GM20000 (cell line): ENCODE measurements at places on chromosomes 16 and 17.

- peak; percentile 41 for DNase-seq
Observed at GRCh38 chr16:13923703-13924298, 3.8 kb downstream of the ERCC4 start.

DNA sequence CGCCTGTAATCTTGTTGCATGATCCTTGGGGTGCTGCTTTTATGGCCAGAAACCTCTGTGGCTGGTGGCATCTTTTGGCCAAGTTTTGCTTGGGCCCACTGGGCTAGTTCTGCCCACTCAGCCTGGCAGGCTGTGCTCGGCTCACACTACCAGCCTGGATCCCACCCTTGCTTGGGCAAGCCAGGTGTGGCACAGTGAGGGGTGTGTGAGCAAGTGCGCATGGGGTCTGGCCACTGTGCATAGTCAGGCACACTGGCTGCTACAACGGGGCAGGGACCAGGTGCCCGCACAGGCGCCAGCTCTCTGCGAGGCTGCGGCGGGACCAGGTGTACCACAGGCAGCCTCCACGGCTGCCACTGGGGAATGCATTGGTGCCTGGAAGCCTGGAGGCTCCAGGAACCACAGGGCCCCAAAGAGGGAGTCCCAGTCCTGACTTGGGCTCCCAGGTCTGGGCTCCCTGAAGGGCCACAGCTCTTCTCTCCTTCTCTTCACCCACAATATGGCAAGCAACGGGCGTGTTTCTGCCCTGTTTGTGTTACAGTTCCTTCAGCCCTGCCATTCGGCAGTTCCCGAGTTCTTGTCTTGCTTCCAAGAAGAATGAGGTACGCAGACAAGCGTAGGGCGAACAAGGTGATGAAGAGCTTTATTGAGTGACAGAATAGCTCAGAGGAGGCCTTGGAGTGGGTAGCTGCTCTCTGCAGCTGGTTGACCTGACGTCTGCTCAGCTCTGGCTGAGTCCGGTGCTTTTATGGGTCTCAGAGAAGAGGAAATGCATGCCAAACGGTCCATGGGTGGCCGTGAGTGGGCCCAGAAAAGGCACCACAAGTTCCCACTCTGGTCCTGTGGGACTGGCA lies 26.7 kb upstream of the PRM1 start:
- no peak for DNase-seq

GRCh38 chr16:23668225-23668624 lies 10.5 kb upstream of the PLK1 start:
- no peak for DNase-seq

DNA sequence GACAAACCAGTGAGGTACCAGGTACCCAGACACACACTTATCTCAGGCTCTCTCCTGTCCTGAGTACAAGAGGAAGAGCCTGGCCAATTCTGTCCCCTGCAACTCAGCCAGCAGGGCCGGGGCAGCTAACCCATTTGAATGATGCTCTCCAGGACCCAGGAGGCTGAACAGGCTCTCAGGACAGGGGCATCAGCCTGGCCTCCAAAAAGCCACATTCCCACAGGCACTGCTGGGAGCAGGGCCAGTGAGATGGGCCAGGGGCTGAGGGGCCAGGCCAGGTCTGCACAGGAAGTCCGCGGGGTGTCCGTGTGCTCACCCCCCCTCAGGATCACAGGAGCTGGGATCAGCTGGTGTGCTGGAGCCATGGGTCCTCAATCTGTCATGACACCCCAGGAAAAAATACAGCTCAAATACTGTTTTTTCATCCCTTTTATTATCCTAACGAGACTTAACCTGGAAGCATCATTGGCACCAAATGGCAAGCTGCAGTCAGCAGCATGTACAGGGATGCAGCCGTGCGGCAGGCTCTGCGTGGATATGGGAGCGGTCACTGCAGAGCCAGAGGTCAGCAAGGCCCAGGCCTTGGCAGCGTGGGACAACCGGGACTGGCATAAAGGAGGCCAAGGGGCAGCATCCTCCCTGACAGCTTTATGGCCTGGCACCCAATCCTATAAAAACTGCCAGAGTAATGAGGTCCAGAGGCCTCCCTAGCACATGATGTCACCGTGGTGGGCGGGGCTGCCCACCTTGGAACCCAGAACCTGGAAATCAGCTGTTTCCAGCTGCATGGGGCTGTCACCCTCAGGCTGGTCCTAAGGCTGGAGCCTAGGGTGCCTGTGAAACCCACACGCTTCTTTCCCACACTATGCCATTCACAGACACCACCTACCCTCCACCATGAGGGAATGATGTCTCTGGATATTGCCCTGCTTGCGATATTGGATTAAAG lies 276.7 kb downstream of the C16orf95 start:
- no peak for DNase-seq

DNA sequence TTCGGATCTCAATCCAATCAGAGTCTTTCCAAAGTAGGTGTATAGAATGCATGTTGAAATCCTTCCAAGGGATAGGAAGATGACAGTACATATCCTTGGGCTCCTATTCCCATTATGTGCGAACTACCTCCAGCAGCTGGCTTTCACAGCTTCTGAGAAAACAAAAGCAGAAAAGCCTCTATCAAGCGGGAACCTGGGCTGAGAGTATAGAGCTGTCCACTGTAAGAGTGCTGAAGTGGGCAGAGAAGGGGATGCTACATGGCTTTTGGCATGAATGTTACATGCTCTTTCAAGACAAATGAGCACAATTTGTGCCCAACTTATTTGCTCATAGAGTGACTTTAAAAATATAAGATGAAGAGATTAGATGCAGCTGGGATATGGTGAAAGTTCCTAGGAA lies 993.5 kb downstream of the CDH8 start:
- DNase-seq, result no peak

DNA sequence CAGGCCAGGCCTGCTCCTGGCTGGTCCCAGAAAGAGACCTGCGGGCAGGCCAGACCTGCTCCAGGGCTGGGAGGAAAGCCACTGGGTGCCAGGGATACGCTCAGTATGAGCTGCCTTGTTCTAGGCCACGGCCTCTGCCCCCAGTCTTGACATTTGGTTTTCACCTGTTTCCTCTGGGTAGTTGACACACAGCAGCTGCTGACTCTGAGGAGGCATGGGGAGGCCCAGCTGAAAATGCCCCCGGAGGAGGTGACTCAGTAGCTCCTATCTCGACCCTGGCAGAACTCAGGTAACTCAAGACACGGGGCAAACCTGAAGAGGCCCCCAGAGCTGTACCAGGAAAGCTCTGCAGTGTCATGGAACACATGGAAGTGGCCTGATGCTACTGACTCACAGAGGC lies 13.9 kb upstream of the ADGRG1 start:
- no peak for DNase-seq

DNA sequence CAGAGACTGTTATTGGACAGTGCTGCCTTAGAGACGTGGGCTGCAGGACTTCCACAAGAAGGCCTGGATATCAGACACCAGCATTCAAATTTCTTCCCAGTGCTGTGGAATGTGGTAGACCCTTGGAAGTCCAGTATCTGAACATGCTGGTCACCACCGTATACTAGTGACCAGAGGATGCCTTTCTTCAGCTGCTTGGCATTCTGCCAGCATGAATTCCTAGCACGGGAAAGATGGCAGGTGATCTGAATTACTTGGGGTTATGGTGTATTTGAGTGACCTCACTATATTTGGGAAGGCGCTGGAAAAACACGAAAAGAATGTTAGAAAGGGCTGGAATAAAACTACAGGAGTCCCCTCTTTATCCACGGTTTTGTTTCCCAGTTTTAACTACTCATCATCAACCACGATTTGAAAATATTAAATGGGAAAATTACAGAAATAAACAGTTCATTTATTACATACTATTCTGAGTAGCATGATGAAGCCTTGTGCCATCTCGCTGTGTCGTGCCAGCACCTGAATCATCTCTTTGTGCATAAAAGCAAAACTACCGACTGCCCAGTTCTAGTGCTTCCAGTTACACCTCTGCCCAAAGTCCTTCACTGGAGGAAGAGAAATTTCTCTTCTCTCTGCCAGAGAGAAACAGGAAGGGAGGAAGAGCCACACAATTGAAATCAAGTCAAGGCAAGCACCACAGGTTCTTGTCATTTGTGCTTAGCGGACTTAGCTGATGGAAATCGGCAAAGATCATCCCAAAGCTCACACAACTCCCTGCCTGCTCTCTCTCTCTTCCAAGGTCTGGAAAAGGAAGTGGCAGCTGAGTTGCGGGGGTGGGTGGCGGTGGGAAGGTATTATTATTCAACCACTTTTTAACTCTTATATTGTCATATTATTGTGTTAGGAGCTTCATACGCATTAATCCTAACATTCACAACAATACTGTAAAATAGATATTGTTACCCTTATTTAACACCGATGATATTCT lies 1.4 kb upstream of the CHST4 start:
- no peak for DNase-seq

- DNase-seq, result no peak
Observed at GRCh38 chr16:1097800-1098199, 1.8 kb upstream of the C1QTNF8 start.

GRCh38 chr17:36212966-36213365 lies 2.1 kb downstream of the CCL4L2 start:
- no peak for DNase-seq

DNA sequence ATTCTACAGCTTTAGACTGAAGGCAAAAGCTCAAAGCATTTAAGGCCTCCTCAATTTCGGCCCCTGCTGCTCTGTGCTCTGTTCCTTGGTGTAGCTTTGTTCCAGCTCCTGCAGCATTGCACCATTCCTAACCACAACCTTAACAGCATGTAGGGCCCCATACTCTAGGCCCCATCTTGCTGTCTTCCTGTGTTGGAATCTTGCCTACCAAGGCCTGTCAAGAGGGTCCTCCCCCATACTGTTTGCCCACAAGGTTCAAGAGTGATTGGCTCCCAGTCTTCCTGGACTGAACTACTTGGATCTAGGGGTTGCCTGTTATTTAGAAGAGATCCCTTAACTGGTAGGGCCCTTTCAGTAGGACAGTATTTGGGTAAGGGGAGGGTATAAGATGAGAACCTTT lies 26.8 kb downstream of the TRPV2 start:
- no peak for DNase-seq

DNA sequence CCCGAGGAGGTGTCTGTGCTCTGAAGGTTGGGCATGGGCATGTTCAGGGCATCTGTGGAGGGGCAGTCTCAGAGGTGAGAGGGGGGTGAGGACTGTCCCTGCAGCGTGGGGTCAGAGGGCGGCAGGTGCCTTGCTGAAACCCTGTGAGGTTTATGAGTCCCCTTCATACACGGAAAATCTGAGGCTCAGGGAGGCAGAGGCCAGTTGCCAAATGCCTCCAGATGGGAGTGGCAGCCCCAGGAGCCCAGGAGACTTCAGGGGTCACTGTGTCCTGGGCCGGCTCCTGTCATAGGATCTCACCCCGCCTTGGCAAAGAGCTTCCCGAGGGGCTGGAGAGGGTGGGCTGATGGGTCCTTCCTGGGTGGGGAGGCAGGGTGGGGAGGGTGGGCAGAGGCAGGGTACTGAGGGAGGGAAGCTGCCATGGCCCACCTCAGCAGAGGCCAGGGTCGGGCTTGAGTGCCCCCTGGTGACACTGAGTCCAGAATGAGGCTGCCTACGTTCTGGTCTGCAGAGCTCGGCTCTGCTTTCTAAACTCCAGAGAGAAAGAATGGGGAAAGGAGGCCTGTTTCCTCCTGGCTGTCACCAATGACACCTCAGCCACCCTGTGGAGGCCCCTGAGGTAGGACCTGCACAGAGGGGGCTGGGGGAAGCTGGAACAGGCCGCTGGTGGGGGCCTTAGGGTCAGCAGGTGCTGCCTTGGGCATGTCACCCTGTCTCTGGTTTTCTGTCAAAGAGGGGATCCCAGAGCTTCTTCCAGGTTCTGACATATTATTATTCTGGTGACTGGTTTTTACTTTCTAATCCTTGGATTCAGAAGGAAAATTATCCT lies 1.1 kb downstream of the LGALS9 start:
- no peak for DNase-seq

- no peak for DNase-seq
Observed at GRCh38 chr17:28372945-28373274, 1.4 kb downstream of the SARM1 start.

DNA sequence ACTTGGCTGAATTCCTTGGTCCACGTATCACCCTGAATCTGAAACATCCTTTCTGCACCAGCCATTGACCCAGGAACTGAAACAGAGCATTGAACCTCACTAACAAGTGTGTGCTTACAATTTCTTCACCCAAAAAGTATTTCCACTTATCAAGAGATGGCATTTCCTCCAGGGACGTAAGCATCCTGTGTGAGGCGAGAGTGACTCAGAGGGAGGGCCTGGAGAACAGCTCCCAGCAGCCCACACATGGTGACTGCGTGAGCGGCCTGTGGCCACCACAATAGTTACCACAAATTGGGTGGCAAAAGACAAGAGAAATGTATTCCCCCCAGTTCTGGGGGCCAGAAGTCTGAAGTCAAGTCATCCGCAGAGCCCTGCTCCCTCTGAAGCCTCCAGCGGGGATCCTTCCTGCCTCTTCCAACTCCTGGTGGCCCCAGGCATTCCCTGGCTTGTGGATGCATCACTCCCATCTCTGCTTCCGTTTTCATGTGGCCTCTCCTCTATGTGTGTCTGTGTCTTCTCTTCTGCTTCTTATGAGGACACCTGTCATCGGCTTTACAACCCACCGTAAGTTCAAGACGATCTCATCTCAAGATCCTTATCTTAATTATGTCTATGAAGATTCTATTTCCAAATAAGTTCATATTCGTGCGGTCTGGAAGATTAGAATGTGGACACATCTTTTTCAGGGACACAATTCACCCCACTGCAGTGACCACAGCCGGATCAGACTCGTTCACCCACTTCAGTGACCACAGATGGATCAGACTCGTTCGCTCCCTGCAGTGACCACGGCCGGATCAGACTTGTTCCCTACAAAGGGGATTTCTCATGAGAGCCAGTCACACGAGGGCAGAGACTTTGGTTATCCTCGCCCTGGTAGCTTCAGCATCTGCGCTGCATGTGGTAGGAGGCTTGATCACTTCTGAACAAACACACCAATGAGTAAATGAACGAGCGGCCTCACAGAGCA lies 122.6 kb upstream of the FOXF1 start:
- no peak for DNase-seq

DNA sequence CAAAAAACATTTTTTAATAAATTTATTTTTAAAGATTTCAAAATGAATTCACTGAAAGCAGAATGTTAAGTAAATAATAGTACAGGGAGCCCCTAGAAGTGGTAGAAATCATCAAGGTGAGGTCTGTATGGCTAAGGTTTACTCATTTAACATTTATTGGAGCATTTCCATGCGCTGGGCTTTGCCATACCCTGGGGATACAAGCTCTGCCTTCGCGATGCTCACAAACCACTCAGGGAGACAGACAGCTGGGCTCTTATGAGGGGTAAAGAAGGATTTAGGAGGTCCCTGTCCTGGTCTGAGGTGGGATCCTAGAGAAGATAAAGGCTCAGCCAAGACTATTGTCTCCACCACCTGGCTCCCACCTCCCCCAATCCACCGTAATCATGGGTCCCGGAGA lies 11.3 kb upstream of the LPCAT2 start:
- no peak for DNase-seq

DNA sequence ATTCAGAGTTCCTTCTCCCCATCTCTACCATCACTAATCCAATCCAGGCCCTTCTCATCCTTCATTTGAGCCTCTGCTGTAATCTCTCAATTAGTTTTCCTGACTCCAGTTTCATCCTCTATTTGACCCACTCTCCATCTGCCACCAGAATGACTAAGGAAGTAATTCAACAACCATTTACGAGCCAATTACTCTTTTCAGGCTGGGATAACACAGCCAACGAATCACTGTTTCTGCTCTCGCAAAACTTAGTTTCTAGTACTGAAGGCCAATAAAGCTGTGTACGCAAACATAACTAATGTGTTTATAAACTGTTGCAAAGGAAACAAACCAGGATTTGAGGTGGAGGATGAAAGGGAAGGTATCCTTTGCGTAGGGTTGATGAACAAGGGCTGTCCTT lies 53.7 kb downstream of the MAP2K6 start:
- no peak for DNase-seq

- no peak for DNase-seq
Observed at GRCh38 chr17:58004060-58004459, 3.0 kb downstream of the SRSF1 start.
